Epithelial cell of proximal tubule (primary cell): ENCODE measurements at places on chromosomes 1 and 21. TPM values are rescaled to one million over a fixed set of nuclear protein-coding genes. Genes with fewer than 3 reads are reported as not detected.

DNA sequence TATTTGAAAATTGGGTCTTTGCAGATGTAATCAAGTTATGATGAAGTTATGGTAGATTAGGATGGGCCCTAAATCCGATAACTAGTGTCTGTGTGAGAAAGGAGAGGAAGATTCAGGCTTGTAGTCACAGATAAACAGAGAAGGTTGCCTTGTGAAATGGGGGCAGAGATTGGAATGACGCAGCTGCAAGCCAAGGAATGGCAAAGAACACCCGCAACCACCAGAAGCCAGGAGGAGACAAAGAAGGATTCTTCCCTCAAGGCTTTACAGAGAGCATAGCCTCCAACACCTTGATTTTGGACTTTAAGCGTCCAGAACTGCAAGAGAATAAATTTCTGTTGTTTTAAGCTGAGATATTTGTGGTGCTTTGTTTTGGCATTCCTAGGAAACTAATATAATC, 35.4 kb upstream of the COL24A1 start:
- no peak for DNase-seq

DNA sequence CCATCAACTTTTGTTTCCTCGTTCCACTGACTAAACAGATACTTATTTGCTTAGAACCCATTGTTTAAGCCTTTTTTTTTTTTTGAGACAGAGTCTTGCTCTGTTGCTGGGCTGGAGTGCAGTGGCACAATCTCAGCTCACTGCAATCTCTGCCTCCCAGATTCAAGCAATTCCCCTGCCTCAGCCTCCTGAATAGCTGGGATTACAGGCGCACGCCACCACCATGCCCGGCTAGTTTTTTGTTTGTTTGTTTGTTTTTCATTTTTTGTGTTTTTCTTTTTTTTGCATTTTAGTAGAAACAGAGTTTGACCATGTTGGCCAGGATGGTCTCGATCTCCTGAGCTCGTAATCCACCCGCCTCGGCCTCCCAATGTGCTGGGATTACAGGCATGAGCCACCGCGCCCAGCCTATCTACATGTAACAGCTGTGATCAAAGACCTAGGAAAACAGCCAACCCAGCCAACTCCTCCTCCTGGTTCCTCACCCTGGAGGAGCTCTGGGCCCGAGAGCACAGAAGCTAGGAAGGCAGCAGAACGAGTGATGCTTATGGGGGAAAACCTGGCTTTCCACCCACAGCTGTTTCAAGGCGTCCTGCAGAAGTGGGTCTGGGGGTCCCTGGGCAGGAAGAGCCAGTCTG, 32.9 kb downstream of the KCNN3 start:
- DNase-seq = no peak

DNA sequence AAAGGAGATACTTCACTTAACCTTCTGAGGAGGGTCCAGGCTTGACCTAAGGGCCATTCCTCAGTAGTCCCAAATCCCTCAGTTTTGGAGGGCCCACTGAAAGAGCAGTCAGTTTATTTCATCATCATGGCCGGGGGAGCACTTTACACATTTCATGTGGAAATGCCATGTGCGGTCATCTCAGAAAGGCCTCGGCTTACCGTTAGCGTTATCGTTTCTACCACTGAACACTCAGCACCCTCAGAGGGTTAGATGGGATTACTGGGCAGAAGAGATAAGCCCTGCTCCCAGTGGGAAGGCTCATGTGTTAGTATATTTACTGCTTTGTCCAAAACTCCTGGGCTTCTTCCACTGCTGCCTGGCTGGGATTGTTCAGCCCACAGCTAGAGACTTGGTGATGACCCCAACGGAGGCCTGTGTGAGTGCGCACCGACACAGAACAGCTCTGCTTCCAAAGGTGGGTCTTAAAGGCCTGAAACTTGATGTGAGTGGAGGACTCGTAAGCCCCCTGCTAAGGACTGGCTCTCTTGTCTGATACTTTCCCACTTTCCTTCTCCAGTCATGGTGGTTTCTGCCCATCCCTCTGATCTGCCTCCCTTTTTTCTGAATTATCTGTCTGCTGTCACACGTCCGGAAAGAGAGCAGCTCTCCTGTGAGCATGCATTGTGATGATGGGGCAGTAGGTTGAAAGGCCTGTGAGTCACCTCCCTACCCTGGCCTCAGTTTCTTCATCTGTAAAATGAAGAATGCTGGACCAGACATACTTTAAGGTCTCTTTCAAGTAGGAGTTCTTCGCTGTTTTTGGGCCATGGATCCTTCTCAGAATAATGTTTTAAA, 284.5 kb downstream of the ASTN1 start:
- no peak for DNase-seq

DNA sequence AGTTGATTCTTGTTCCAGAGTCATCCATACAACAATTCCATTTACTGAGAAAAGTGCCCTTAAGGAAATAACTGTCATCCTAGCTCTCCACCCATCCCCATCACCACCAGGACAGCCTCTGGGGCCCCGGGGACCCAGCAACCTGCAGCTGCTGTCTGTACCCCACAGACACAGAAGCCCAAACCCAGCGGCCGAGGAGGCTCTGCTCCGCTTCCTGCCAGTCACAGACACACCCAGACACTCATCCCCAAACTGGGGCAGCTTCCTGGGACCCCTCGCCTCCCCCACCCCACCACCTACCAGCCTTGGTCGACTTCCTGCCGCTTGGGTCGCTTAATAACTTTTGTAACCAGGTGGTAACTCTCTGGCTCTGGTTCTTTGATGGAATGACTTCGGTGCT, 121.6 kb upstream of the SLC25A33 start:
- no peak for DNase-seq

- peak; percentile 81 for DNase-seq
Observed at GRCh38 chr1:151680826-151681225, 35.8 kb downstream of the CELF3 start.

- no peak for DNase-seq
Observed at GRCh38 chr1:209038735-209039134, 544.8 kb upstream of the CAMK1G start.

GRCh38 chr1:212892108-212892507, 34.0 kb downstream of the FLVCR1 start:
- DNase-seq = no peak

GRCh38 chr1:227920896-227921295, 26.8 kb downstream of the WNT9A start:
- DNase-seq = no peak

DNA sequence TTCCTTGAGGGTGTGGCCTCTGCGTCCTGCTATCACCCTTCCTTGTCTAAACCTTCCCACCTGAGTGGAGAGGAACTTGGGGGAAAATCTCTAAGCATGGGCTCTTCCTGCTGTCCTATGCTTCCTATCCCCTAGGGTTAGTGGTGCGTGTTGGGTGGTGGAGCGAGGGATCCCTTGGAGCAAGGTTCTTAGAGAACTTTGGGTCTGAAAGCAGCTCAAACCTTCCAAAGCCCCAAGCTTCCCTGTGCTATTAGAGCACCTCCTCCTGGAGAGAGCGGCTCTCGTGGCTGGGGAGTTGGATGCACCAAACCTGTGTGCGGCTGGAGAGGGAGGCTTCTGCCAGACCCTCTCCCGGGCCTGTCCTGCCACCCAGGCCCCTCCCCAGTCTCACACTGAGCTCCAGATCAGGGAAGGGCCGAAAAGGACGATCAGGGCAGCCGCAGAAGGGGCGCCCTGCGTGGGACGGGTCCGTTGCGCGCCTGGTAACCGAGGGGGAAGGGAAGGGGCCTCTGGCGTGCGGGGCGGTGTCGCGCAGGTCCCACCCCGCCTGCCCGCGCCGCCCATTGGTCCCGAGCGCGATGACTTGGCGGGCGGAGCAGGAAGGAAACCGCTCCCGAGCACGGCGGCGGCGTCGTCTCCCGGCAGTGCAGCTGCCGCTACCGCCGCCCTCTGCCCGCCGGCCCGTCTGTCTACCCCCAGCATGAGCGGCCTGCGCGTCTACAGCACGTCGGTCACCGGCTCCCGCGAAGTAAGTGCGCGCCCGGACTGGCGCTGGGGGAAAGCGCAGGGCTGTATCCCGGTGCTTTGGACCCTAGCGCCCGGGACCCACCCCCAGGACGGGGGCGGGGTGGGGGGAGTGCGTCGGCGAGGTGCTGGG, at the start of gene SH3BGRL3:
SH3BGRL3 (plus strand) TSS at position 631 of the 877 bp plus-strand sequence; CDS start at position 701, 70 bp downstream.
- DNase-seq = no peak

GRCh38 chr1:154730986-154731489, 123.1 kb upstream of the ADAR start:
- no peak for DNase-seq

GRCh38 chr1:56355422-56355821, 223.9 kb downstream of the PLPP3 start:
- no peak for DNase-seq

DNA sequence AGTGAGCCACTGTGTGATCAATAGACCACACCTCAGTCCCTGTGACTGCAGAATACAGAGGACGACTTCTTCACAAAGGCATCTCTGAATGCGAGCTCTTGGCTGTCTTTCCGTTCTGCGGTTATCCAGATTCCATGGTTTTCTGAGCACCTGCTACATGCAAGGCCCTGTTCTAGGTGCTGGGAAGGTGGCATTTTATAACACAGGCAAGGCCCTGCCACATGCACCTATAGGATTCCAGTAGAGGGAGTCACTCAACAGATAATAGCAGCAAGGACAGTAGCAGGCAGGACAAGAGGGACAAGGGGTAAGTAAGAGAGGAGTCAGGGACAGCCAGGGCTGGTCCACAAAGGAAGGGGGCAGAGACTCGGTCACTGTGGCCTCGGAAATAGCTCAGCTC, 9.0 kb downstream of the URB1 start:
- DNase-seq = no peak

DNA sequence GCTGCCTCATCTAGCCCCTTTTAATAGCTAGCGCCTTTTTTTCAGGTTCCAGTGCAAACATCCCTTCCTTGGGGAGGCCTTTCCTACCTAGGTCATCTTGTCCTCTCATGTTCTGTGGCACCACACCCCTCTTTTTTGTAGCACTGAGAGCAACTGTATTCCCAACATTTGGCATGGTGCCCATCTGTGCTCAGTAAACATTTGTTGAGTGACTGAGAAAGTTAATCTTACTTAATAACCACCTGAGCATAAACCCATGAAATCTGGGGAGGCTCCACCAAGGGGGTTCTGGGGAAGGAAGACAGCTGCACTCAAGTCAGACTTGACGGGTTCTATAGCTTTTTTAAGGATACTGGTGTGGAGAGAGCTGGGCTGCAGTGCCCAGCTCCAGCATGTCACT, 90.0 kb downstream of the NOS1AP start:
- no peak for DNase-seq

DNA sequence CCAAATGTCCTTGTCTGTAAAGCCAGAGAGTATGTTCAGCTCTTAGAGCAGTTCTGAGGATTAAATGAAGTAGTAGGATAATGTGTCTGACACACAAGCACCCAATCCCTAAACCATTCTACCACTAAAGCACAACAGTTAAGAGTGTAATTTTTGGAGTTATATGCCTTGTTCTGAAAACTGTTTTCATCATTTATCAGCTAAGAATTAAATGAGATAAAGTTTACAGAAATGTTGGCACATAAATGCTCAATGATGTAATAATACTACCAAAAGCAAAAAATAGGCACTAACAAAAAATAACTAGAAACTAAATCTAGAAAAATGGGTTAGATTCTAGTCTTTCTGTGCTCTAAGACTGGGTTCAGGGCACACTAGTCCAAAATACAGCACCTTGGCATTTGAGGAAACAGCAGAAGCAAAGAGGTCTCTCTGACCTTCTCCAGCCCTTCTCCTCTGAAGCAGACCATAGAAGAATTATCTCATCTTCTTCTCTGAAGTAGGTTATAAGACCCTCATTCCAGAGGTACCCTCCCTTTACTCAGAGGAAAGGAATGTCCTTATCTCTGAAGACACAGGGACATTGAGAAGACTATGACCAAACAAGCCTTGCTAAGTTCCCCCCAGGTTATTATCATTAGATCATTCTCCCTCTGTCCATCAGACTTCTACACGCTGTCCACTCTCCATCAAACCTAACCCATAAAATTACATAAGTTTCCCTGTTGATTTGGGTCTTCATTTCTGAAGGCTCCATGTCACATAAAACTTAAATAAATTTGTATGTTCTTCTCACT, 20.6 kb downstream of the ABL2 start:
- no peak for DNase-seq

GRCh38 chr1:68132426-68133130, 82.2 kb upstream of the DIRAS3 start:
- no peak for DNase-seq

GRCh38 chr1:44321466-44321865, 33.6 kb downstream of the ERI3 start:
- no peak for DNase-seq

The TLCD4 gene
- 3.2 and 5.4 TPM in 2 replicates for total RNA-seq

The SELENBP1 gene
- total RNA-seq = 2.7 and 5.9 TPM in 2 replicates

The ZBTB7B gene
- total RNA-seq = 20.4 and 20.7 TPM in 2 replicates

The VCAM1 gene
- total RNA-seq = 14.0 and 49.2 TPM in 2 replicates

The S100A7A gene
- not detected in 2 replicates for total RNA-seq

The NPHS2 gene
- total RNA-seq = not detected in 2 replicates

The CR1 gene
- total RNA-seq = not detected in 2 replicates
